OCI-M1 (cell line): ENCODE measurements at places on chromosomes 5 and 9.

DNA sequence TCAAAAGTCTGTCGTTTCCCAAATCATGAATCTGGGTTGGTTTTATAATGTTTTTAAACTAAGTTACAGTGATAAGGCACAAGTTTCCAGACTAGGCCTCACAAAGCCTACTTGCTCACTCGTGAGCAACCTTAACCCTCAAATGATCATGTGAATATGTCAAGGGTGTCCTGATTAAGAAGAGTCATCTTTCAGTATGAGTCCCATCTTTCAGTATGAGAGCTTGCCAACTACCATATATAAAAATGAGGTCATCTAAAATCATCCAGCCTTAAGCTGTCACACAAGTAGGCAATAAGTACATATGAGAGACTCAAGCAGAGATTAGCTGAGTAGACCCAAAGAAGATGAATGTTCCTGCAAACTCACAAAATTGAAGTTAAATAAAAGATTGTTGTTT lies 668.4 kb upstream of the FAM174A start:
- DNase-seq = no peak

- no peak for DNase-seq
Measured at GRCh38 chr9:89903141-89903475, 298.3 kb downstream of the GADD45G start.

DNA sequence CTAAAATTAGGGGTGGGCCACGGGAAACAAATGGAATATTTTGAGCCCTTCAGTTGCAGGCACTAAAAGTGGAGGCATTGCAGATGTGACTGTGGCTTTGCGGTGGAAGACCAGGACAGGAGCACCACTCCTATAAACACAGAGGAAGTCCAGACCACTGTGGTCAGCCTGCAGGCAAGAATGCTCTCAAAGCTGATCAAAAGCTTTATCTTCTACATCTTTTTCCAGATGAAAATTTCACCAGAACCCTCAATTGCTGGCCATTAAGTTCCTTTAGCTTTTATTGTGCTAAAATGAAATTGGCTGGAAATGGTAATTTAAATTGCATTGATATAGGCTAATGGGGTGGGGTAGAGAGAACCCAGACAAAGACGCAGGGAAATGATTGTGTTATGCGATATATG lies 208.8 kb downstream of the ERCC6L2 start:
- peak; percentile 56 for DNase-seq

DNA sequence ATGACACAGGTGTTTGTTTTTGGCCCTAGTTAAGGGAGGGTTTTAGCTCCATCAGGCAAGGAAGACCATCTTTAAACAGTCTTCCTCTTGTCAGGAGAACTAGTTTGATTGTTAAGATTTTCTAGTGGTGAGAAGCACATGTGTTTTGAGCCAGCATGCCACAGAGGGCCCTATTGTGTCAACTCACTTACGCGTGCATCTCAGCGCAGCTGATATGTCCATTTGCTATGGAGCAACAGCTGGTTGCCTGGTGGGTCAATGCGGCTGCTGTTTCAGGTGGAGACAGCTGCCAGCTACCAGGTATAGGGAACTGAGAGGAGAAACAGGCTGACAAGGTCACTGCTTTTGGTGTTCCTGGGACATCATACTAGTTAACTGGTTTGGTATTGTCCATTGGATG lies 100.5 kb upstream of the PRRC1 start:
- no peak for DNase-seq

DNA sequence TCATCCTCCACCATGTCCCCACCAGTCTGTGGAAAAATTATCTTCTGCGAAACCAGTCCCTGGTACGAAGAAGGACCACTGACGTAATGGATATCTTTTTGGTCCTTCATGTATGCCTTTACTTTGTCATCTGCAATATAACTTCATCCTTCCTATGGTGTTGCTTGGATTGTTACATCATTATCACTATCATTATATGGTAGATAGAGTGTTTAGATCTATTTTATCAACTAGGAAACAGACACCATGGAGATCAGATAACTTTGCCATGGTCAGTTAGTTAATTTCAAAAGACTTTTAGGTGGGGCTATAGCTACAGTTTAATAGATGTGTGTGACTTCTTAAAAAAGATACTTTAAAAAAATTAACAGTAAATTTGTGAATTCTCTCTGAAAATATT lies 23.8 kb upstream of the CAMLG start:
- DNase-seq = peak; percentile 12

GRCh38 chr9:126166866-126167265 lies 159.8 kb upstream of the MVB12B start:
- DNase-seq = no peak

GRCh38 chr5:54795284-54795683 lies 190.1 kb downstream of the ESM1 start:
- peak; percentile 21 for DNase-seq

DNA sequence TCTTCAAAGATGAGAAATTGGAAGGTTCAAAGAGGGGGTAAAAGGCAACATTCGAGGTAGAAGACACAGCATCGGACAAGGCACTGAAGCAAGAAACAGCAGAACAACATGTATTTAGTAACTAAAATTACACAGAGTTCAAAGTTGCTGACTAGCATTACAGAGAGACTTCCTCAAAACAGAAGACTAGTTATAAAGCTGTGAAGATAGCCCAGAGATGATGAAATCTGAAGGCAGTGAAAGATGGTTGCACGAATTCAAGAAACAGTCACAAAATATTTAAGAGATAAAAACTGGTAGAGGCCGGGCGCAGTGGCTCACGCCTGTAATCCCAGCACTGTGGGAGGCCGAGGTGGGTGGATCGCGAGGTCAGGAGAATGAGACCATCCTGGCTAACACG lies 16.3 kb downstream of the MAPKAP1 start:
- DNase-seq = peak; percentile 43

DNA sequence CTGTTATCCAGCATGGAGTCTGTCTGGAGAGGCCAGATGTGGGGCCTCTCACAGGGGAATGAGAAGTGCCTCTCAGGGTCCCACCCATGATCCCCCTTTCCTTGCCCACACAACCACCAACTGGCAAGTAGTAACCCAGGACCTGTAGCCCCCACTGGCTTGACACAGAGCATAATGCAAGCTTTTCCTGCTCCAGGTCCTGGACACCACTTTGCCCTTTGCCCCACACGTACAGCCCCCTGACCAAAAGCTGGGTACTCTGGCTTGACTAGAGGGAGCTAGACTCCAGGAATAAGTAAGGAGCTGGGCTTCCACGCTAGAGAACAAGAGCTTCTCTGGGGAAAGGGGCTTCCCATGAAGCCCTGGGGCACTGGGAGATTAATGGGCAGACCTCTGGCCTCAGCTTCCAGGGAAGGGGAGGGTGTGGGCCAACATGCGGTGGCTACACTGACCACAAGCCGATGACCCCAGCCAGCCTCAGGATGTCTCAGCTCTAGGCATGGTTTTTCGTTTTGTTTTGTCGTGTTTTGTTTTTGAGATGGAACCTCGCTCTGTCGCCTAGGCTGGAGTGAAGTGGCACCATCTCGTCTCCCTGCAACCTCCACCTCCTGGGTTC lies 109.5 kb downstream of the C9orf50 start:
- DNase-seq = peak; percentile 29

- no peak for DNase-seq
Measured at GRCh38 chr9:134991808-134992754, 74.4 kb upstream of the FCN1 start.

- peak; percentile 11 for DNase-seq
Measured at GRCh38 chr5:95057615-95058014, 227.3 kb downstream of the MCTP1 start.

GRCh38 chr9:93902051-93902779 lies 52.9 kb downstream of the BARX1 start:
- DNase-seq = no peak

DNA sequence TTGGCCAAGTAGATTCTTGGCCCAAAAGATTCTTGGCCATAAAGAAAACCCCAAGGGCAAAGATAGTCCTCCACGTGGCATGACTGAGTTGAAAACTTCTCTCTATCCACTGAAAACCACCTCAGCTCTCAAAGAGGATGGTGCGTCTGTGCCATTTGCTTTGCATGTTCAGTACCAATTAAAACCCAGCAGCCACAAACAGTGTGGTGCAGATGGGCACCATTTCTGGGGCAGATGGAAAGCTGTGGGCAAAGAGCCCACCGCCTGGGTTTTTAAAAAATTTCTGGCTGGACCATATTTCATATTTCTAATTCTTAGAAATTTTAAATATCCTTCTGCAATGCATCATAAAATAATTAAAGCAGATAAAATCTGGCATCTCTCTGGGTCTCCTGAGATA lies 84.5 kb upstream of the PUM3 start:
- DNase-seq = no peak

GRCh38 chr5:173625673-173626504 lies 9.4 kb upstream of the BOD1 start:
- peak; percentile 20 for DNase-seq

- peak; percentile 80 for DNase-seq
Measured at GRCh38 chr5:59496524-59497134, 396.9 kb downstream of the PDE4D start.
